ENCODE measurements at places on chromosomes 11 and 22.

DNA sequence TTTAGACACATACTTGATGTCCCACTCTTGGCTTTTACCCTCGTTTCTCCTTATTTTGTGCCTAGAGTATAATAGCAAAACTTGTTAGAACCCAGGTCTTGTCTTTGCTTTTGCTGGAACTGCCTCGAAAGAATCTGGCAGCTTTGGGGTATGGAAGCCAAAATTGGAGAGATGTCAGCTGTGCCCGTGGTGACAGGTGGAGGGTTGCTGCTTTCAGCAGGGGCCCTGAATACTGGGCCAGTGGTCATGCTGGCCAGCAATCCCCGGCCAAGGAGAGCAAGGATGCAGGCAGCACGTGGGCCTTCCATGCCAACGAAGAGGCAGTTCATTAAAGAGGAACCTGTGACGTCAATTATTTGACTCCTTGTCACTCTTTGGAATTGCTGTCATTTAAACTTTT is 181.1 kb downstream of the HIPK3 start:
- DNase-seq: no peak

GRCh38 chr11:129846508-129847335 is 31.1 kb downstream of the TMEM45B start:
- DNase-seq: no peak

- no peak for DNase-seq
Measured at GRCh38 chr11:105393326-105393725, 216.5 kb upstream of the GRIA4 start.

DNA sequence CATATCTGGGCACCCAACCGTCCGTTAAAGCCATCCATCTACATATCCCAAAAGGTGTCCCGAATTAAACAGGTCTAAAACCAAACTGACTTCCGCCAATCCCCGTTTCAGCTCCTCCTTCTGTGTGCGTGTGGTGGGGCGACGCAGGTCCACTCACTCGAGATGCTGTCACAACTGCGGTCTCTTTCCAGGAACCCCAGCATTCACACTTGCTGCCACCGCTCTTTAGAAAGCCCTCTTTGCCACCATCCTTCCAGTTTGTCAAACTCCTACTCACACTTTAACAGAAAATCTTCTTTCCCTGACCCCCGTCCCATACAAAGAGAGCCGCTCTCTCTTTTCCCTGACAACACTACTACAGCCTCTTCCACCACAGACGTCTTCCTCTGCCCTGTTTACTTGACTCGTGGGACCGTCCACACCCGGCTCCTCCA is 467 bp downstream of the ESS2 start:
- no peak for DNase-seq

DNA sequence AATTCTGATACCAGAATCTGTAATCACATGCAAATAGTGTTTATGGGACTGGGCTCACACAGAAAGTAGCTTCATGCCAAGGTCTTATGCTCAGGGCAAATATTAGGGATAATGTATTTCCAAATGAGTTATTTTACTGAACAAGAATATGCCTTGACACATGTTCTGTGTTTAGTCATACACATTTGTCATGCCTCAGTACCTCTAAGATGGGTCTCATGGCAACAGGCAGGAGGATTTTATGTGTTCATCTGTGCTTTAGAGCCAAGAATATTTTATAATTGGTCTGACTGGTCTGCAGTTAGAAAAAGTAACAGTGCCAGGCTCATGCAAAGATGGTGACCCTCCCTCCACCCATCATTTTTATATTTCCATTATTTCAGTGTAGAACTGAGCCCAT is 49.1 kb downstream of the JAM3 start:
- no peak for DNase-seq

DNA sequence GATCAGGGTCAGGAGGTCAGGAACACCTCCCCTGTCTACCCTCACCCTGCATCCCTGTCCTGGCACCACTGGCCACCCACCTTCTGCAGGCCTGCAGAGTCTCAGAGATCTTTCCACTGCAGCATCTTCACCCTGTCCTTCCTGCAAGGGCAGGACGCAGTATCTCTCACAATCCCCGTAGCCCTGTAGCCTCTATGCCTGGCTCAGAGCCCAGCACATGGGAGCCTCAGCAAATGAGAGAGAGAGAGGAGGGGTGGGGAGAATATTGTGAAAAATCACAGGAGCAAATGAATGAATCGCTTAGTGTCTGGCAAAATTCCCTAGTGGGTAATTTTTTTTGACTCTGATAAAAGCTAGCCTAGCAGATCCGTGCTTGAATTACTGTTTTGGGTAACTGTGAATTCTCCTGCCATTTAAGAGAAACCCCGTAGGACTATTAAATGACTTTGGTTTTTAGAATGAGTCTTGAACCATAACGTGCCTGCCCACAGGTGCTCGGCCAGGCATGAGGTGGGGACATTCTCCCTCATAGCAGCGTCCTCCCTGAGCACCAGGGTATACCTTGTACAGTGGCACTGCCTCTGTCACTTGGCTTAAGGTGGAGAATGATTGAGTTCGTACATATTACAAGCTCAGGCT is 91.5 kb downstream of the MORC2 start:
- no peak for DNase-seq

- no peak for DNase-seq
Measured at GRCh38 chr11:24070435-24070834, 426.4 kb upstream of the LUZP2 start.

GRCh38 chr11:28472904-28473303 is 364.7 kb downstream of the METTL15 start:
- no peak for DNase-seq

DNA sequence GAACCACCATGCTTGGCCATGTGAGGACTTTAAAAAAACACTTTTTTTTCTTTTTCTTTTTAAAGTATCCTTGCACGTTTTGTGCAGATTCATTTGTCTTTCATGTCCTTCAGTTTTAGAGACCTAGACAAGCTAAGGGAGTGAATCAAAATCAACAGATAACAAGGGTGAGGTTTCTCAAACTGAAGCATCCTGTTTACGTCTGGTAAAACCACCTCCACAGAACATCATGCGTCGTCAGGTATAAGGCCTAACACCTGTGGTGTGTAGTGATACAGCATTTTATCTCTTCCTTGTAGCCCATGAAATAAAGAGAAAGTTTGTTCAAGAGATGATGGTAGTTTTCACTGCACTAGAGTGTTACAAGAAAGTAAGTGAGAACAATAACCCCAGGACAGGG is 26.3 kb upstream of the CSF2RB start:
- no peak for DNase-seq

GRCh38 chr11:19913893-19914249 is 201.2 kb downstream of the NAV2 start:
- DNase-seq: no peak

DNA sequence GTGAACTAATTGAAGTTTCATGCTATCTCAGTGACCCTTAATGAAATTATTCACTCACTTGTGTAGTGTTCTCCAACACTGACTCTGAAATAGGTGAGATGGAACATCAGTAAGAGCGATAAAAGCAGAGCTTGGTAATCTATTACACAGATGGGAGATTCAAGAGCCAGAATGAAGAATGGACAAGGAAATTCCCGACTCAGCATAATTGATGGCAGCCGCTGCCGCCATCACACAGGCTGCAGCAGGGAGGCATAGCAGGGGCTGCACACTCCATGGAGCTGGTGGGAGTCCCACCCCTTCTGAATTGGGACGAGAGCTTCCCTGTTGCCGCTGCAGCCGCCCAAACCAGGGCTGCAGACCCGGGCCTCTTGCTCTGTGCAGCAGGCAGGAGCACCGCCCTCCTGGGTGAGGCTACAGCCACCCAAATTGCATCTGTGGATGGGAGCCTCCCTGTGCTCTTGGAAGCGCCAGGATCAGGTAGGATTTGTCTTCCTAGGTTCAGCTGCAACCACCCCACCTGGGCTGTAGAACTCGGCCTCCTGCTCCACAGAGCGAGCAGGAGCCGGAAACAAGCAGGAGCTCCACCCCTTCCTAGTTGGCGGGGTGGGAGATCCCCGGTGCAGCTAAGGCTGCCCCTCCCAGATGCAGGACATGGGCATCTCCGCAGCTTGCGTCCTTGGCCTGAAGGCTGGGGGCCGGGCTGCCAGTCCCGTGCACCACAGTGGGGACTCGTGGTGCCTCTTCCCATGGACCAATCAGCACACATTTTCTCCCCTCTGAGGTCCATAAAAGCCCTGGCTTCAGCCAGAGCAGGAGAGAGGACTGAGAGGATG is 535.1 kb upstream of the LUZP2 start:
- no peak for DNase-seq

- no peak for DNase-seq
Measured at GRCh38 chr11:64757549-64758329, 2.0 kb downstream of the PYGM start.

GRCh38 chr11:1221848-1222311 is 986 bp upstream of the MUC5B start:
- no peak for DNase-seq

DNA sequence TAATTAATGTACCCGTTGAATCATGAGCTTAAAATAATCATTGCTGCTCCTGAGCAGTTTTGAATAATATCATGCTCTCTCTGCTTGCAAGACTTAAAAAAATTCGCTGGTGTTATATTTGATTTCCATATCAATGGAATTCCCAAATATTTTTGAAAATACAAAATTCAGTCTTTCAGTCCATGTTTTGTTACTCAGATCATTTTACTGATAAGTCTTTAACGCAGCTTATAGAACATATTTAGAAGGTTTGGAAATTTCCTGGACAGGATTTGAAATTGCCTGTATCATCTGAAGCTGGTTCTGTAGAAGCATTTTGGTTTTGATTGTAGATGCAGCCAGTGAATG is 1.9 kb downstream of the BMAL1 start:
- no peak for DNase-seq

GRCh38 chr11:88617226-88617625 is 279.7 kb upstream of the CTSC start:
- DNase-seq: no peak

GRCh38 chr11:69992943-69993694 is 85.0 kb upstream of the ANO1 start:
- DNase-seq: no peak

DNA sequence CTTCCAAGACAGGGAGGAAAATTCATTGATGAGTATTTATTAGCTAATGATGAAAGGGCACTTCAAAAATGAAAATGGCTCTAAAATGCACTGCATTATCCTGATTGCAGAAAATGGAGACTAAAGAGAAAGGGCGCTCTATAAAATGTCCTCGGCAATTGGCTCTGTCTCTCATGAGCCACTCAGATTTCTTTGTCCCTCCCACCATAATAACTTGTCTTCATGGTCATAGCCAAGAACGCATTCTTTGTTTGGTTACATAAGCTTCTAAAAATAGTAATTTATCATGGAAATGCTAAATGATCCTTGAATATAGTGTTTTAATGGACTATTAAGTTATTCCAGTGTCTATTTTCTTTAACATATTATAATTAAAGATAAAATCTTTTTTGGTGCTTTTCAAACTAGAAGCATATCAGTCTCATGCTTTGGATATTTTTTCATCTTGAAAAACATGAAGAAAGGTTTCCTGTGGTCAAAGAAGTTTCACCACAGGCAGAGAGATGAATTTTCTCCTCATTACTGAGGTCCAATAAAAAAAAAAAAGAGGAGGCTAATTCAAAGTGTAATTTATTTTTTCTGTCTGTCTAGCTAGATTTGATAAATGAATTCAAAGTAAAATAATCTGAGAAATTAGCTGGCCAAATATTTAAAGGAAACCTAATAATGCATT is 238.1 kb upstream of the BLID start:
- DNase-seq: no peak

- no peak for DNase-seq
Measured at GRCh38 chr22:35642305-35642741, 5.9 kb upstream of the APOL6 start.

DNA sequence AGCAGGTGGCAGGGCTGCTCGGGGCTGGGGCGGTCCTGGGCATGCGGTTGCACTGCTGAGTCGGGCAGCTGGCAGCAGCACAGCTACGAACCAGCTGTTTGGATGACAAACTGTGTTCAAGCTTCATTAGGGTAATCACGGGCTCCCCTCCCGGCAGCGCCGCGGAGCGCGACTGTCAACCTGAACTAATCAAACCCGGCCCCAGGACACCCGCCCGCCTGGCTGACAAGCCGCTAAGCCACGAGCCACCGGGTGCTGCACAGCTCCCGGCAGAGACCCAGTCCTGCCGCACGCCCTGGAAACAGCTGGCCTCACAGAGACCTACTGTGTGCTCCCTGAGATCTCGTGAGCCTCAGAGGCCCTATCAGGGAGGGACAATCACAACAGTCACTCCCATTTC is 60.6 kb upstream of the TCF20 start:
- no peak for DNase-seq

- DNase-seq: no peak
Measured at GRCh38 chr22:39785232-39785631, 108.3 kb downstream of the ENTHD1 start.

- DNase-seq: no peak
Measured at GRCh38 chr11:79466411-79466810, 25.6 kb upstream of the TENM4 start.

DNA sequence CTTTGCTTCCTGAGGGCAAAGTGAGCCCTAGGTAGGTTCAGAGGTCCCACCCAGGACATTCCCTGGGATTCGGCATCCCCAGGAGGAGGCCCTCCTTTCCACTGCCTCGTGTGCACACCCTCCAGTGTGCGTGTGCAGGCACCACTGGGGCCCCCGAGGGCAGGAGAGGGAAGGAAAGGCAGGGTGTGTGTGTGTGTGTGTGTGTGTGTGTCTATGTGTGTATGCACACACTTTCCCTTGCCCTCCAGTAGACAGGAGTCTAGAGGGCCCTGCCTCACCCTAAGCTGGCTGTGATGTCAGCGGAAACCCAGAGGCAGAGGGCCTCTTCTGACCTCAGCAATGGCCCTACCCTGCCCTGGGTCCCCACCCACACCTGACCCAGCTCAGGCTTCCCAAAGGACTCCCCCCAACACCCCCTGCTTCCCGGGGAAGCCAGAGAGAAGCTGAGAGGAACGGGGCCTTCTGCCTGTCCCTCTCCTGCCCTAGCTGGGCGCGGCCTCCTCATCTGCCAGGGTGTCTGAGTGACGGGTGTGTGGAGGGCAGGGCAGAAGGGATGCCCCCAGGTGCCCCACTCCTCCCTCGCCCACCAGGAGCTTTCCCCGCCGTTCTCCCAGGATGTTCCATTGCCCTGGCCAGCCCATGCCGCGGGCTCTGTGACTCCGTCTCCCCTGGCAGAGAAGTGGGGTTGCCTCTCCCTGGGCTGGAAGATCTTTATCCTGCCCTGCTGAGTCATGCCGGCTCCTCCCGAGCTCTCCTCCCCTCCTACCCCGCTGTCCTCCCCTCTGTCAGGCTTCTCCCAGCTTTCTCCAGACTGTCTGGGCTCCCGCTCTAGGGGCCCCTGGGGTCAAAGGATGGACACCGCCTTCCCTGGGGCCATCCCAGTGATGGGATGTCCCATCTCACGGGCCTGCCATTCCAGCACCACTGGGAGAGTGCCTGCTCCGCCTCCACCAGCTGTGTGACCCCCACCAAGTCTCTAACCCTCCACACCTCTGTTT is 6.0 kb upstream of the CLCF1 start:
- no peak for DNase-seq

GRCh38 chr22:27135031-27135981 is 477.9 kb downstream of the MIAT start:
- DNase-seq: no peak

- no peak for DNase-seq
Measured at GRCh38 chr11:123523539-123523938, 93.5 kb downstream of the GRAMD1B start.

- DNase-seq: no peak
Measured at GRCh38 chr11:34929794-34930763, 13.7 kb downstream of the PDHX start.

- no peak for DNase-seq
Measured at GRCh38 chr22:27632451-27633295, 168.9 kb downstream of the MN1 start.
